Right ventricle myocardium superior (tissue), 1 donor: ENCODE measurements at places on chromosomes 16 and 17.

- peak; percentile 22 for DNase-seq
These were observed 38.7 kb upstream of the ZNF750 start for GRCh38 chr17:82878527-82878926.

- DNase-seq, result no peak
These were observed 48.2 kb downstream of the CCDC42 start for GRCh38 chr17:8696426-8696825.

DNA sequence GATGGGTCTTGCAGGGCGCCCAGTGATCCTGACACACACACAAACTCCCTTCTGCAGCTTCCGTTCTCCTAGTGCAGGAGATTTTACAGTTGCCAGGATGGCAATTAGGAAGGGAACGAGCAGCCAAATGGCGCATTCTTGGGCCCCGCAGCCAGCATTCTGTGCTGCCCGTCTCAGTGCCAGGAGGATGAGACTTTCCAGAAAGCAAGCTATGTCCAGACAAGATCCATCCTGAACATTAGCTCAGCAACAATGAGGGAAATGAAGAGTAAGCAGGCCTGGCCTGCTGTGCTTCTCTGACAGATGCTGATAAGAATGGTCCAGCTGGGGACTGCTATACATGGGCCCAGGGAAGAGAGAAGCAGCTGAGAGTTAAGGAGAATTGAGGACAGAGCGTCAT lies 16.5 kb downstream of the SPPL2C start:
- no peak for DNase-seq

GRCh38 chr17:18015593-18015992 lies 23.4 kb downstream of the ATPAF2 start:
- no peak for DNase-seq

DNA sequence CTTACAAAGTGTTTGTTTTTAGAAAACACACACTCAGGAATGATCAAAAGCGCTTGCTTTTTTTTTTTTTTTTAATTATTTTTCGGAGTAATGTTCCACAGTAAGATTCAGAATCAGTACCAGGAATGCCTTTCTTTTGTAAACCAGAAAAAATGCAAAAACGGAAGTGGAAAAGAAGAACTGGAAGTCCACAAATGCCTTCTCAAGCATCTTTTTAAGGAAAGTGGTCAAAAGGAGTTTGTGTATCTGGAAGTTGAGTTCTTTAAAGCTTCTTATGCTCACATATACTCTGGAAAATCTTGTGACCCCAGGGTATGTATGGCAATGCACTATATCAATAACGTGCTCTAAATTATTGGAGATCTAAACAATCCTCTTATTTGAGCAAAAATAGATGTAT lies 126.0 kb downstream of the ABCA8 start:
- DNase-seq, result no peak

GRCh38 chr17:67281743-67282142 lies 36.7 kb upstream of the HELZ start:
- no peak for DNase-seq

DNA sequence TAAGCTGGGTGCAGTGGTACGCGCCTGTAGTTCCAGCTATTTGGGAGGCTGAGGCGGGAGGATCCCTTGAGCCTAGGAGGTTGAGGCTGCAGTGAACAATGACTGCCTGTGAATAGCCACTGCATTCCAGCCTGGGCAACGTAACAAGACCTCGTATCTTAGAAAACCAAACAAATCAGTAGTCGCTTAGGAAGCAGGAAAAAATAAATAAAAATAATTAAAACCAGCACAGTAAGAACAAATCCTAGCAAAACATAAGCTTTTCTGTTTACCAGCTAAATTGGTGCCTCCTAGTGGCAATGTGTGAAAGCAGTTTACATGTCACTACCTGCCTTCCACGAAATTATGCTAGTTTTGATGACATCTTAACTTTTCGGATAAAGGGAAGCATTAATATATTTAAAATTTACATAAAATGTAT lies 1.3 kb downstream of the ARMC5 start:
- peak; percentile 25 for DNase-seq

GRCh38 chr17:47315451-47316266 lies 8.1 kb upstream of the EFCAB13 start:
- no peak for DNase-seq

DNA sequence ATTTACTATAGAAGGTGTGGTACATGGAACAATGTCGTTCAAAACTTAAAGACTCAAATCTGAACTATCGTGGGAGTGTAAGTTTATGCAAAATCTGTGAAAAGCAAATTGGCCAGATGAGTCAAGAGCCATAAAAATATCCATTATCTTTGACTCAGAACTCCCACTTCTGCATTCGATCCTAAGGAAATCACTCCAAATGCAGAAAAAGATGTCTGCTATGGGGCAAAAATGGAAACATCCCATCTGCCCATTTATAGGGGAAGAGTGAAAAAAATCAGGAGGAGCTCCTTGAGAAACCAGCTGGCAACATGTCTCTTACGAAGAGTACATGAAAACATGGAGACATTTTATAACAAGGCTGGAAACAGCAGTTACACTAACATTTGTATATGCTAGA lies 43.6 kb upstream of the CCDC182 start:
- DNase-seq, result no peak

DNA sequence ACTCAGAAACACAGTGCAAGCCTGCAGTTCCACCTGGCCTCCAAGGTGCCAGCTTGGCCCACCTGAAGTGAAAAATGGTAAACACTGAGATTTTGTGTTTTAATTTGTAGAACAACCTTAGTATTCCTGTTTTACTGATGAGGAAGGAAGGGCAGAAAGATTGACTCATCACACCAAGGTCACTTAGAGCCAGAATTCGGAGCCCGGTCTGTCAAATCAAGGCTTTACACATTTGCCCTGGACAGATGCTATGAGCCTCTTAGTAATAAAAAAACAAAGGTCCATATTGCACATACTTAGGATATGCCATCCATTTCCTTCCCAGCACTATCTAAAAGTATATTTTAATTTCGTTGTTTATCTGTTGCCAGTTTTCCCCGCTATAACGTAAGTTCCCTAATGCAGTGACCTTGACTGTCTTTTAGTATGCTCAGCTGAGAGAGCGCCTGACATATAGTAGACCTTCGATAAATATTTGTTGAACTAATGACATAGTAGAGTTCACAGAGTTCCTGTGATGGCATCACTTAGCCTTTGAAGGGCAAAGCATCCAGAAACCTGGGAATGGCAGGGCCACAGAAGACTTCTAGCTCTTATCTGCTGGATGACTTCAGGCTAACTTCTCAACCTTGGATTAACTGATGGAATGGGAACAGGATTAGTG lies 7.2 kb upstream of the TBKBP1 start:
- no peak for DNase-seq

- no peak for DNase-seq
These were observed 19.4 kb upstream of the ENDOV start for GRCh38 chr17:80395402-80396151.

- DNase-seq, result no peak
These were observed 111.4 kb downstream of the UTP18 start for GRCh38 chr17:51371732-51372151.

DNA sequence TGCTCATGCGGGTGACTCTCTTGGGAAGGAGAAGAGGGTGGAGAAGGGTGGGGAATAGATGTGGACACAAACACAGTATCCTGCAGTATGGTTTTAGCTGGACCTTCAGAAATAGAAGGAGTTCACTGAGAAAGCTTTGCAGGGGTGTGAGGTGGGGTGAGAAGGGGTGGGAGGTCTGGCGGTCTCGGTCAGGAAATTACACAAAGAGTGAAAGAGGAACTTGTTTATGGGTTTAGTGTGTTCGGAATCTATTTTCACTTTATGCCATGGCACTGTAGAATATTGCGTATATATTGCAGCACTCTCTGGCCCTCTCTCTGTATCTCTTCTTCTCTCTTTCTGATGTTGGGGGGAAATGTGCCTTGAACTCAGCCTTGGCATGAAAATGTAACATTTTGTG lies 148.2 kb upstream of the GOT2 start:
- DNase-seq, result no peak

DNA sequence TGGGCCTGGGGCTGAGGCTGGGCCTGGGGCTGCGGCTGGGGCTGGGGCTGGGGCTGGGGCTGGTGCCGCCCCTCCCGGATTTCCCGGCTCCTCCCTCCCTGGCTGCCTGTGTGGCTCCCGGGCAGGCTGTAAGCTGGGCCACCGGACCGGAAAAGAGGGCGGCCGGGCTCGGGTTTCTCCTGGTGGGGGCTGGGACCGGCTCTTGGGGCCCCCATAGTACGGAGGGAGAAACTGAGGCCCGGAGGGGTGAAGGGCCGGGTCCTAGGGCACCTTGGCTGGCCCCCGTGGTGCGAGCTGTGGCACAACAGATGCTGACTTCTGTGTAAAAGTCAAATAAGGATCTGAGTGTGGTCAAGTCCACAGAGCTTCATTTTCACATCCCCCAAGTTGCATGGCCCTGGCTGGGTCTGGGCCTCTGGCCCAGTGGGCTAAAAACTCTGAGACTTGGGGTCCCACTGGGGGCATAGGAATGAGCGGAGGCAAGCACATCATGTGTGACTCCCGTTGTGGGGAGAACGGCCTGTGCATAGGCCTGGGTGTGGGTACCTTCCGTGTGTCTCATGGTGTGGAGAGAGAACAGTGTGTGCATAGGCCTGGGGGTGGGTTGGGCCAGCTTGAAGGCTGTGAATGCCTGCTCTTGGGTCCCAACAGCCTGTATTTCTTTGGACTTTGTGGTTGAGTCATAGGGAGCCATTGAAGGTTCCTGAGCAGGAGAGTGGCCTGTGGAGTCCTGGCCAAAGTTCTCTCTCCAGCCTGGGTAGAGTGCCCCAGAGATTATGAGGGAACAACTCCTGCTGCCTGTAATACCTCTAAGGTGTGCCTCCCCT lies 123.9 kb upstream of the CIBAR2 start:
- peak; percentile 66 for DNase-seq

DNA sequence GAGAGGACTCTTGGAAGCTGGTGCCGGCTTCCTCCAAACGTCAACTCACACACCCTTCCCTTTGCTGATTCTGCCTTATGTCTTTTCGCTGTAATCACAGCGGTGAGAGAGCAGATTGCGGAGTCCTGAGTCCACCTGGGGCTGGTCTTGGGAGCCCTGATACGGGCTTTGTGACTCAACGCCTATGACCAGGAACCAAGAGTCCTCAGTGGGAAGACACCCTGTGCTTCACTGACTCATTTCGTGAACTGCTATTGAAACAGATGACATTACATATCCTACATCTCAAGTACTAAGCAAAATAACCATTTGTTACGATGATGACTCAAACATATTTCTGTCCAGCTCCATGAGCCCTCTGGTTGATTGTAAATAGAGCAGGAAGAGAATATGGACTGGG lies 90.7 kb upstream of the CREBBP start:
- DNase-seq, result peak; percentile 5

DNA sequence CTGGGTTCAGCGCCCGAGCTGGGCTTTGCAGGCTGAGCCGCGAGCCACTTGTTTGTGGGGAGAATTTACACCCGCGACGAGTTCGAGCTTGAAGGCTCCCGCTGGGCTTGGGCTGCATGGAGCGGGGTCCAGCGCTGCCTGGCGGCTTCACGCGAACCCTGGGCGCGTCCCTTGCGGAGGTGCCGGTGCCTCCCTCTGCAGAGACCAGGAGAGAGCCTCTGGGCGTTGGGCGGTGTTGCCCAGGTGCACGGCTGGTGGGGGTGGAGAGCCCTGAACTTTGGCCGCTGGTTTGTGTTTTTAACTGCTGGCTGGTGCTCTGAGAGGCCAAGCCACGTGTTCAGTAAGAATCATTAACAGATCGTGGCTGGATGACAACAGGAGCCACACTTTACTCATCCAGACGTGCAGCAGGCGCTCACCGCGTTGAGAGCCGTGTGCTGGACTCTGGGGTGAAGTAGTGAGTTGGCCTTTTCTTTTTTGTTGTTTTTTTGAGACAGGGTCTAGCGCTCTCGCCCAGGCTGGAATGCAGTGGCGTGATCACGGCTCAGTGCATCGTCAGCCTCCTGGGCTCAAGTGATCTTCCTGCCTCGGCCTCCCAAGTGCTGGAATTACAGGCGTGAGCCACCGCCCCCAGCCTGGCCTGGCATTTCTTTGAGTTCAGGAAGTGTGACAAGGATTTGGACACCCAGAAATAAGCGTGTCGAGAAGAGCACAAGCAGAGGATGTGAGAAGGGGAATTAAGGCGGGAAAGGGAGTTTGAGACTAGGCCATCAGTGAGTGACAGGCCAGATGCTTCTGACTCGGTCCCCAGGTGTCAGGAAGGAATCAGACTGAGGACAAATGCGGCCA lies 827 bp downstream of the CDK10 start:
- DNase-seq, result no peak

DNA sequence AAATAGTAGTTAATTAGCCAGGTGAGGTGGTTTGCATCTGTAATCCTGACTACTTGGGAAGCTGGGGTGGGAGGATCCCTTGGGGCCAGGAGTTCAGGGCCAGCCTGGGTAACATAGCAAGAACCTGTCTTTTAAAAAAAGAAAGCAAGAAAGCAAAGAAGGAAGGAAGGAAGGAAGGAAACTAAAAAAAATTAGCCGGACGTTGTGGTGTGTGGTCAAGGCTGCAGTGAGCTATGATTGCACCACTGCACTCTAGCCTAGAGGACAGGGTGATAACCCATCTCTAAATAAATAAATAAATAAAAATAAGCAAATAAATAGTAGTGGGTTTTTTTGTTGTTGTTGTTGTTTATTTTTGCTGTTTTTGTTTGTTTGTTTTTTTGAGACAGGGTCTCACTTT lies 39.3 kb upstream of the MAP2K6 start:
- no peak for DNase-seq

DNA sequence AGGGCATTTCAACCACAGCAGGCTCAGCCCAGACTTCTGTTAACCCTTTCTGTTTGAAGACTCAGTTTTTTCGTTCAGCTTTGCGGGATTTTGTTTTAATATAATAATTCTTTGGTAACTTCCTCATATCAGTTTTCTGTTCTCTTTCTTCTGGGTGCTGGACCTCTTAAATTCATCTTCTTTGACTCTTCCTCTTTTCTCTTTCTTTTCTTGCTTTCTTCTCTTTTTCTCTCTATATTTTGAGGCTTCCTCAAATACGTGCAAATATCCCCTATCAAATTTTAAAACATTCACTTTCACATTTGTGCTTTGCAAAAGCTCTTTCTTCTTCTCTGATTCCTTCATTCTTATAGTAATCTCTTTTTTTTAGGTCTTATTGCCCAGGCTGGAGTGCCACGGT lies 136.3 kb downstream of the HS3ST3B1 start:
- DNase-seq, result no peak

GRCh38 chr17:17110520-17110919 lies 68.3 kb downstream of the MPRIP start:
- no peak for DNase-seq

DNA sequence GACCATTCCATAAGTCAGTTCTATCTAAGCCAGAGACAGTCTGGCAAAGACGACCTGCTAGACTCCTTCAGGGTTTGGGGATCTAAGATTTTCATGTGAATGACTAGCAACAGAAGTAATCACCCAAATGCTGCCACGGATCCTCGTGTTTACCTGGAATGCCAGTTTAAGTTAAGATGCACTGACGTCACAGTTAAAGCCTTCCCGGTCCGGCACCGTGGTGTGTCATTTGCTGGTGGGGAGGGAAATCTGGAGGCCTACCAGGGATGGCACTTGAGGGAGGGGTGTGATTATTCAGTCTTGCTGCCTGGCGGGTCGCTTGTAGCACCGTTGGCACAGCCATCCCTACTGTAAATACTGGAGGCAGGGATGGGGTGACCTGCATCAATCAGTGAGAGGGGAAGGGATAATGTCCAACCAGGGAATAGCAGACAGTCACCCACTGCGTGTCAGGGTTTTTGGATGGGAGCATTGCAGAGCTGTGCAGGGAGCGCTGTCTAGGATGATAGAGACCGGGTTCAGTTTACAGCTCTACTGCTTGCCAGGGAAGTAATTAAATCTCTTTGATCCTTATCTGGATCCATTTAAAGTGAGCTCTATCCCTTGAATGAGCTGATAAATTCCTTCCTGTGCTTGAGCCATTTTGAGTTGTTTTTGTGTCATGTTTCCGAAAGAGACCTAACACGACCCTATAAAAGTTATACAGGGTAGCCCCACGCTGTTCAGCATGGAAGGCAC lies 764.7 kb upstream of the EEF2KMT start:
- DNase-seq, result no peak
